ENCODE measurements at places on chromosomes 4 and X.

GRCh38 chr4:183858011-183858615, 47.0 kb upstream of the STOX2 start:
- DNase-seq: no peak

DNA sequence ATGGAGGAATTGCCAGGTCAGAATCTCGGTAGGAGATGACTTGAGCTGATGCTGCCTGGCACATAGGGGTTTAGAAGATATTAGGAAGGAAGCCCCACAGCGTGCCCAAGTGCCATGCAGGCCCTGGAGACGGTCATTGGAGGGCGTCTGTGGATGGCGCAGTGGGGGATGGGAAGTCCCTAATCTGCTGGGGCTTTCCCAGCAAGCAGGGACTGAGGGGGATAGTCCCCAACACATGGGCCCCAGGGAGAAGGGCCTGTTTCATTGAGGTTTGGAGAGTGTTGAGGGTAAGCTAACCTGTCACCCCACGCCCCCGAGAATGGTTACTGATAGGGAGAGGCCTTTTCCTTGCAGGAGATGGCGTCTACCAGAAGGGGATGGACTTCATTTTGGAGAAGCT, 7.8 kb downstream of the TAFAZZIN start:
- no peak for DNase-seq

DNA sequence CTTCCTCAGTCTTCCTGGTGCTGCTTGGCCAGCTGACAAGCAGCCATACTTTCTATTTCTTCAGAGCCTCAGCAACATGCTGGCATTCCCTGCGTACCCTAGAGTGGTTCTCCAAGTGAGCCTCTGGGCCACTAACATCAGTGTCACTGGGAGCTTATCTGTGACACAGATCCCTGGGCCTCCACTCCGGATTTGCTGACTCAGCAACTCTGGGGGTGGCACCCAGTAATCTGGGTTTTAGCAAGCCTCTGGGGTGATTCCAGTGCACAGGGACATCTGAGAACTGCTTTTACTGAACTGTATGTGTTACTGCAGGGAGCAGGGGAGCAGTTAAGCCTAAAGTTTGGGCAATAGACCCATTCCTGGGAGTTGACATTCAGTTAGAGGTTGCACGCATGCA, 28.2 kb upstream of the HMGB3 start:
- DNase-seq: no peak

DNA sequence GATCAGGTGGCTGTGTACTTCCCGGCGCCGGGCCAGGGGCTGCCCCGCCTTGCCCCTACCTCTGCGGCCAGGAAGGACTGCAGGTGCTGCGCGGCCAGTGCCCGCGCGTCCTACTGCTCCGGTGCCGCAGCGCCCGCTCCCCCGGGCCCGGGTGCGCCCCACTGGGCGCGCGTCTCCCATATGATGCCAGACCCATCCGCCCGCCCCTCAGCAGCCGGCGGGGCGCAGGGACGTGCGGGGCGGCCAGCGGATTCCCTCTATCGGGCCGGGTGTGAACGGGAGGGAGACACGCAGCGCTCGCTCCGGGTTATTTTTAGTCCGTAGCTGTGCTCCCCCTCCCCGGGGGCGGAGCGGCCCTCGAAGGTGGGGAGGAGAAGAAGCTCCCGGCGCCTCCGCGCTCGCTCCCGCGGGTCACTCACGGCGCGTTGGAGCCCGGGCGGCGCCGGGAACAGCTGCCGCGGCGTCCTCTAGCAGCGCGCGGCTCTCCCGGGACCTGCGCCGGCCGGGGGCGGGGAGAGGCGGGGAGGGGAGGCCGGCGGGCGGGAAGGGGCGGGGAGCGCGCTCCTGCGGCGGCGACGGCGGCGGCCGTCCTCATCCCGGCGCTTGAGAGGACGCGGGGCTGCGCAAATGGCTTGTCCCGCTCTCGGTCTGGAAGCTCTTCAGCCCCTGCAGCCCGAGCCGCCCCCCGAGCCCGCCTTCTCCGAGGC, 103.6 kb downstream of the UCHL1 start:
- DNase-seq: no peak

DNA sequence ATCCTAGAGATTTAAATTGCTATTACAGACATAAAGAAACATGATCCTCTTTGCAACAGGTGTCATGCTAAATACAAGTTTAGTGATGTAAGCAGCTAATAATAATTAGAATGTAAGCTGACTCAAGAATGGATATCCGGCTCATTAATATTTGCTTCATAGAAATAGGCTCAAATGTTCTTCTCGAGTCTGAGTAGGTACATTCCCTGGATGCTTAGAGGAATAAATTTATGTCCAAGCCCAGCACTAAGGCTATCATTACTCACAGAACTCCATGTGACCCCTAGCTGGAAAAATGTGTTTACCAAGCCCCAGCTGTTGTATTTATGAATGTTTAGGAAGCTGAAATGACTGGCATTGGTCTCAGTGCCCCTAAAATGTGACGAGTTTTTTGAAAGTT, 87.6 kb upstream of the TSPAN7 start:
- no peak for DNase-seq

DNA sequence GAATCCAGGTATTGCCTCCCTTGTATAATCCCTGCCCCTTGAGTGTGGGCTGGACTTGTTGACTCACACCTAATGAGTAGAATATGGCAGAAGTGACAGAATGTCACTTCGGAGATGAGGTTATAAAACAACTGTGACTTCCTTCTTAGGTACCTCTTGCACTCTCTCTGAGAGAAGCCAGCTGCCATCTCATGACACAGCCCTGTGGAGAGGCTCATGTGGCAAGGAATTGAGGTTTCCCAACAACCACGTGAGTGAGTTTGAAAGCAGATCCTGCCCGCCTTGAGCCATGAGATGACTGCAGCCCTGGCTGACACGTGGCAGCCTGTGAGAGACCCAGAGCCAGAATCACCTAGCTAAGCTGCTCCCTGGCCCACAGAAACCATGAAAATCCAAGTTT, 13.5 kb downstream of the ASB11 start:
- DNase-seq: no peak

GRCh38 chr4:150828159-150828558, 186.9 kb downstream of the LRBA start:
- DNase-seq: no peak

DNA sequence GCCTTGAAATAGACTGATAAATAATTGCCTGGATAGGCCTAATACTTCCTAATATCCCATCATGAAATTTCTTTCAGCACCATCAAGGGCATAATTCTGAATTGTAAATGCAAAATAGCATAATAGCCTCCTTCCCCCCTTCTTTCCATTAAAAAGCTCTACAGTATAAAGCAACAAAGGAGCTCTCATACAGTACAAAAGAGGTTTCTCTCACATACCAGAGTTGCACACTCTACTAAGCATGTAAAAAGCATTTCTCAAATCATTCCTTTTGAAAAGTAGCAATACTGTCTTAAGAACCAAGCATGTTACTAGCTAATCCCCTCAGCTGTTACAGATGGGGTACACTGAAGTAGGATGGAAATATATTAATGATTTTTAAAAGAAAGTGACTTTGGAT, 509.0 kb downstream of the KLHL13 start:
- no peak for DNase-seq
